Stimulated activated naive CD4-positive, alpha-beta T cell (primary cell): ENCODE measurements at places on chromosomes 6 and 20.
A peak's percentile ranks its signal among the peaks of the same experiment; 100 is the strongest.

DNA sequence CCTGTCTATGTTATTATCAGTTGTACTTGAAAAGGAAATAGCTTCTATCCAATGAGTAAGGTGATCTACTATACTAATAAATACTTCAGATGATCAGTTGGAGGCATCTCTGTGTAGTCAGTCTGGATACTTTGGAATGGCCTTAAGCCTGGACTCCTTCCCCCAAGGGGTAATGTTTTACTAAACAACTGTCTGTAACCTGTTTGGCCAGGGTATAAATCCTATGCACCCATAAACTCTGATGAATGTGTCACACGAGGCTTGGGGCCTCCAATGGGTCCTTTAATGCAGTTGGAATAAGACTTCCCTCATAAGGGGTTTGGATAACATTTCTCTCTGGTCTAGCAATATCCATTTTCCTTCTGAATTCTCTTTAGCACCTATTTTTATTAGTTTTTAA, 19.5 kb upstream of the SLC52A3 start:
- no peak for DNase-seq

GRCh38 chr6:110097443-110097842, 82.0 kb downstream of the WASF1 start:
- no peak for DNase-seq

GRCh38 chr20:23629017-23629541, 8.7 kb downstream of the CST3 start:
- DNase-seq: no peak

DNA sequence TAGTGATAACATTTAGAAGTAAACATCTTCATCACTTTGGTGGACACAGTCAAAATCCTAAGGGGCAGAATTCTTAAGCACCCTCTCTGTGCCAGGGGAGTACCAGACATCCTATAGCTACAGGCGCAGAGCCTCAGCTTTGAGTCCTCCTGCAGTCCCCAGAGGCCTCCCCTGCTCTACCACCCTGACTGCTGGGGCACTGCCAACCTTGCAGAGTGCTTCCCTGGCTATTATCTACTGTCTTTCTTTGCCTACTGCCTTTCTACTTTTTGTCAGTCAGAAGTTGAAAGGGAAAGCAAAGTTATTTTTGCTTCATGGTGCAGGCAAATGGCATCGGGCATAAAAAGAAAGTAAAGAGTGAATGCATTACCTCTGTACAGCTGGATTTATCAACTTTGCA, 80.1 kb downstream of the AIG1 start:
- DNase-seq: no peak

DNA sequence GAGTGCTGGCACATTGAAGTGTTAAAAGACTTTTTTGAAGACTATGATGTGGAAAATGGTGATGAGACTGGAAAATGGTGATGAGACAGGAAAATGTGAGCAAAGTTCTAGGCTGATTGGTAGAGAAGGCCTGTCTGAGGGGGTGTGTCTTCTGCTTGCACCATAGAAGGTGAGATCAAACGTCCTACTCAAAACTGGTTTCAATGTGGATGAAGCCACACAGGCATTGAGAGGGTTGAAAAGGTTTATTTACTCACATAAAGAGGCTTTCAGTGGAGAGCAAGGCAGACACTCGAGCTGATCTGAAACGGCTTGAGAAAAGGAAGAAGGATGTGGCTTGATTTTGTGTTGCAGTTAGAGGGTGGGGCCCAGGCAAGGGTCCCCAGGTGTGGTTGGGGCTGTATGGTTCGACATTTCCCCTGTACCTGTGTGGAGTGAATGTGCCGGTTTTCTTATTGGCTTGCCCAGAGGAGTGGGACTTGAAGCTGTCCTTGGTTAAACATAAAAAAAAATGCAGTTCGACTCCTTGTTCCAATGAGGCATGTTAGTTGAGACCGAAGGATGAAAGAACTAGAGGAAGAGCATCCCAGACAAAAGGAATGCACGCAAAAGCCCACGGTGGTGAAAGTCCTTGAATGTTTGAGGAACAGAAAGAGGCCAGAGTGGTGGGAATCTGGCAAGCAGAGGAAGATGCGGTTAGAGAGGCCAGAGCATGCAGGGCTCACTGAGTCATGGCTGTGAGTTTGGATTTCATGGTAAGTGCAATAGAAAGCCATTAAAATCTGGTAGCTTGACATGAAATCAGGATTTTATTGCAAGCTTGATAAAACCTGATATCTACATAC, 172.3 kb downstream of the EPM2A start:
- DNase-seq: no peak

- no peak for DNase-seq
Observed at GRCh38 chr6:11772109-11772825, 6.3 kb downstream of the ADTRP start.

DNA sequence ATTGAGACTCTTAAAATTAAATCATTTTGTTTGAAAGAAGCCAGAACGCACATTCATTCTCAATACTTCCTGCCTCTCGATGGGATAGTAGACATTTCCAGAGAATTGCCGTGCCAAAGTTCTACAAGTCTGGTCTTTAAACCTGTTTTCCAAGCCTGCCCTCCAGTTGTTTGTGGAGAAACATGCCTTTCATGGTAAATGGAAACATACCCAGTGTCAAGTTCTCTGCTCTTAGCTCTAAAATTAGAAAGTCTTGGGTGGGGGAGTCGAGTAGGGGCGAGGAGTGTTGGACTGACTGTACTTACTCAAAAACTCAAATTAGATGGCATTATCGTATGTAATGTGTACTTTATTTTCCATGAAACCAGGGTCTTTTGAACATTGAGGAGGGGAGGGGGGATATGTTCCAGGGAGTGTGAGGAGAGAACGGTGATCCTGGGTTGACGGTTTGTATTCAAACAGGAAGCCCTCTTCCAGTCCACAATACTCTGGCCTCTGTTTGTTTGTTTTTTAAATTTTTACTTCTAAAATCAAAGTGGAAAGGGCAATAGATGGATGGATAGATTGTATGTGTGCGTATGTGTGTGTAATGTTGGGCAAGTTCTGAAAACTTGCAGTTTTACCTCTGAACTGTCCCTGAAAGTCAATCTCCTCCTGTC, 106.8 kb upstream of the ARMC2 start:
- no peak for DNase-seq

DNA sequence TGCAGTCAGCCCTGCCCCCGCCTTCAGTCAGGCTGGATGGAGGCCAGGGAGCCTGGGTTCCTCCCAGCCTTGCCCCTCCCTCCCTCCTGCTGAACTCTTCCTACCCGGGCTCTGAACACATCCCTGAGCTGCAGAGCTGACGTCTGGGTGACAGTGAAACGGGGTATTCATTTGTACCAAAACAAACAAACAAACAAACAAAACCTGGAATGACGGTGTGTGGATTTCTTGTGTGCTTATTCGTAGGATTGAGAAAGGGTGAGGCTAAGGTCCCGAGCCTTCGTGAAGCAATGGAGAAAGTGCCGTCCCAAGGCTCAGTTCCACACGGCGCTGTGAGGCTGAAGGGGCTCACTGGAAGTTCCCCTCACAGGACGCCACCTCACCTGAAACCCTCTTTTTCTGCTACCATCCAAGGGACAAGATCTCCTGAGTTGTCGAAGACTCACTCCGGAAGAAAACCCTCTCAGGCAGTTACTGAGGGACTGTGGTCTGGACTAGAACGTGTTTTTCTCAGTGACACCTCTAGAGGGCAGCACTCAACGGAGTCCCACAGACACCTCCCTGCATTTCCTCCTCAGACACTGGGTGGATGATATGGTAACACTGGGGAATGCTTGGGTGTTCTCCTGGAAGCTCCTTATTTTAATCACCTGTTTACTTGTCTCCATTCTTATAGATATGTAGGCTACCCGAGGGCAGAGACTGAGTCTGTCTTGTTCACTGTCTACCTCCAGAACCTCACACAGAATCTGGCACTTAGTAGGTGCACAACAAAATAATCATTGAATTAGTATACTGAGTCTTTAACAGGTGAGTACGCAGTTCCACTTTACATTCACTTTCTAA, 27.3 kb downstream of the GSTA3 start:
- peak; percentile 77 for DNase-seq

- DNase-seq: no peak
Observed at GRCh38 chr6:169341706-169342105, 88.1 kb upstream of the THBS2 start.
